Hematopoietic multipotent progenitor cell treated with erythropoietin and hydrocortisone succinate and interleukin-3 and kit ligand, for 4 days (in vitro differentiated cells): ENCODE measurements at places on chromosomes 11 and 22.

DNA sequence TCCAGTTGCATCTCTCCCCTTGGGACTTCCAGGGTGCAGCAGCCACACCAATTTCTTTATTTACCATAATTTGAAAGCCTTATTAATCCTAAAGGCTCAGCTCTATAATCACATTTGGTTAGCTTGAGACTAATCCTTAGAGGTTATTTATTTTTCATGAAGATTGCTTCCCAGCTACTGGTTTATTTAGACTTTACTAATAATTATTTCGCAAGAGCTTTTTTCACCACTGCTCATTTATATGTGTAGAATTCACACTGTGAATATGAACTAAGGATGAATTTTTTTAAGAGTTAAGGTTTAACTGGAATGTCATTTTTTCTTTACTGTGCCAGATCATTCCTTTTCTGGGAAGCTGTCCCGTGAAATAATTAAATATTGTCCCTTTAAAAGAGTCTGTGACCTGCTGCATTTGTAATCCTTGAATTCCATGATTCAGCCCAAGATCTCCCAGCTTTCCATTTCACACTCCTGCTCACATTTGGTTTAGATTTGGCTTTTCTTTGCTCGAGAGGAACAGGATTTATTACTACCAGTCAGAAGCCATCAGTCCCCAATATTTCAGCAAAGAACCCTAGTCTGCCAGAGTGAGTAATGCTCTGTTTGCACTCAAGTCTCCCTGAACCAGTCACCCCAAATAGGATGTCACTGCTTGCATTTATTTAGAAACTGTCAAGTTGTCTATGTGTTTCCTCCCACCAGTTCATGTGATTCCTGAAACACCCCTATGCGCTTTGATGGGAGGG is 4.4 kb upstream of the CD44 start:
- no peak for DNase-seq

GRCh38 chr11:31714840-31715239 is 96.3 kb downstream of the PAX6 start:
- DNase-seq: no peak

DNA sequence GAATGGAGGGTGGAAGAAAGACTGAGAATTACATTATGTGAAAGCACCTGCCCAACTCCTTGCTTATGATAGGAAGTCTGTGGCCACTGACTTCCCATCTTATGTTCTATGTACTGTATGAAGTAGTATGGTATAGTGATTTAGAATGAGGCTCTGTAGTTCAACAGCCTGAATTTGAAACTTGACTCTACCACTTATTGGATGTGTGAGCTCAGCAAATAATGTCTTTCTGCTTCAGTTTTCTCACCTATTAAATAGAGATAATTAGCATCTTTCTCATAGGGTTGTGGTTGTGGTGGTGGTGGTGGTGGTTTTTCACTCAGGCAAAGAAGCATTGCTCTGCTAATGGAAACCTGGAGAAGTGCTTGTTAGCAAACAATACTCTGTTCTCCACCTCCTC is 121.6 kb downstream of the PAX6 start:
- DNase-seq: no peak

DNA sequence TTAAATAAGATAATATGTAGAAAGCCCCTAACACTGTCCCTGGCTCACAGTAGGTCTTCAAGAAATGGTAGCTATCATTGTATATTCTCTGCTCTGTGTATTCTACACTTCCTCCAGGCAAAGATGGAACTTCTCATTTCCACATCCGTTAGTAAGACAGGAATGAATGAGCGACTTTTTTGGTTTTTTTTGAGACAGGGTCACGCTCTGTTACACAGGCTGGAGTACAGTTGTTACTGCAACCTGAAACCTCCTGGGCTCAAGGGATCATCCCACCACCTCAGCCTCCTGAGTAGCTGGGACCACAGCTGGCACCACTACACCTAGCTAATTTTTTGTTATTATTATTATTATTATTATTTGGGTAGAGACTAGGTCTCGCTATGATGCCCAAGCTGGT is 2.3 kb upstream of the CLPB start:
- DNase-seq: no peak

GRCh38 chr22:30262917-30263741 is 3.5 kb downstream of the OSM start:
- DNase-seq: peak; percentile 91

DNA sequence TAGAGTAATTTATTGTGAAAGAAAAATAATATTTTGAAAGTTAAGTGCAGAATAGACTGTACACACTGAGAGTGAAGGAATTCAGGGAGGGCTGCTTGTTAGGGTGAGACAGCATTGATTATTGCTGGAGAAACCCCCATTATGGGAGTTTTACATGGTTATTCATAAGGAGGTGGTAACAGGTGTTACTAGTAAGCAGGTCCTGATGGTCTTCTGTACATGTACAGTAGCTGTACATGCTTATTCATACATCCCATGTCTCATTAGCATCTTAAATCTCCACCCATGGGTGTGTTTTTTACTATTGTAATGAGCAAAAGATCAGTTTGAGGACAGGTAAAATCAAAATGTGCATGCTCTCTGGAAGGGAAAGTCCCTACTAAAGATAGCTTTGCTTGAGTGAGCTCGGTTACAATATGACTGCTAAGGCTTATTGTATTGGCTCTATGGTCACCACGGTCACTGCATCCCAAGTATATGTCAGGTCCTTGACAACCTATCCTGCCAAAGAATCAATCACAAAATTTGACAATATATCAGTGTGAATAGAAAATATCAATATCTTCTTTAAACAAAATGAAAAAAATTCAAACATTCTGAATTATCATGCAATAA is 6.2 kb downstream of the KDM4F start:
- DNase-seq: no peak
